ENCODE measurements at places on chromosomes 4 and X.

GRCh38 chrX:119477812-119478232 is 9.6 kb downstream of the SLC25A5 start:
- DNase-seq = no peak

DNA sequence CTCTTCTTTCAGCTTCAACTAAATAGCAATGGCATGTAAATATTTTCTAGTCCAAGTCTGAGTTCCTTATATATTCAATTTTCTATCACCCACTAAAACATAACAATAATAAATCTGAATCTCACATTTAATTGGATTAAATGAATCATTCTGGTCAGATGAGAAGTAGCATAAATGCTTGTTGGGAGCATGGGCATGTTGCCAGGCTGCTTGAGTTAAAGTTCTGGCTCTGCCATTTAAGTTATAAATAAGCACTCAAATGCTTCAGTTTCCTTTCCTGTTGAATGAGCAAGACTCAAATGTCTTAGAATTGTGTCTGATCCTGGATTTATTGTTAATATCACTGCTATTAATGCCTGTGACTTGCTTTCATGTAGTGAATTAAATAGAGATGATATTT is 496.3 kb downstream of the STPG2 start:
- no peak for DNase-seq

DNA sequence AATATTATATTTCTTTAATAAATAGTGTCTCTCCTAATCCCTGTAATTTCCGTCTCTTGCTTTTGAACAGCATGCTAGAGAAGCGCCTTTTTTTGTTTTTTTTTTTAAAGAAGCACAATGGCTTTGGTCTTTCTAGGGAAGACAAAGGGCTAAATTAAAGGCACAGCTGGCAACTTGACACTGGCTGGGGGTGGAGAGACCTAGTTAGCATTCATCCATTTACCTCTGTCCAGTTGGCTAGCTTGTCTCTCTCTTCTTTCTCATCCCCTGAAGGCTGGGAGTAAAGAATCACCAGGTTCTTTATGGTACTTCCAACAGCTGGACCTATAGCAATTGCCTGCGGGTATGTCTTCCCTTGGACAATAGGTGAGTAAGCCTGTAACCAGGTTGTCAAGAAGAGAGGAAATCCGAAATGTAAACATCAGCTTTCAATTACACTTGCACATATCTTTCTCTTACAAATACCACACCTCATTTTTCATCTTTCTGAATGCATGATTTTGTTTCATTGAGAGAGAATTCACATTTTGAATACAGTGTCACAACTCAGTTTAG is 178.4 kb upstream of the GPR101 start:
- DNase-seq = no peak

- no peak for DNase-seq
Measured at GRCh38 chr4:85531560-85532341, 56.8 kb downstream of the ARHGAP24 start.

DNA sequence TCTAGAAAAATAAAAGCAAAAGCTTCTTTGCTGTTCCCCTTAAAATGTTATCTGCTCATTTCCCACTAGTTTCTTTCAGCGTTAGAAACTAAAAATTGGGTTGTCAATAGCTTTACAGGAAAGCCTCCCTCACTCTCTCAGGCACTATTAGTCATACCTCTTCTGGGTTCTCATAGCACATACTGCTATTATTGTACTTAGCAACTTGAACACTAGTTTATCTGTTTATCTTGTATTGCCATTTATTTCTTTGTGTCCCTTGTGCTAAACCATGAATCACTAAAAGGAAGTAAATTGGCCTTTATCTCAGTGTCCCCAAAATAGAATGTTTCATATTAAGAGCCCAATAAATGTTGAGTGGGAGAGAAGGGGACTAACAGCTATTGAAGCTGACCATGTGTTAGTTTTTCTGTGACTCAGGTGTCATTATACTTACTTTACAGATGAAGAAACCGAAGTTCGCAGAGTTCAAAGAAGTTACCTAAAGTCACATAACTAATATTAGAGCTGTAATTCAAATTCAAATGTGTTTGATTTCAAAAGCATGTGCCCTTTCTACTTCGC is 124.8 kb upstream of the CITED1 start:
- no peak for DNase-seq

- DNase-seq = no peak
Measured at GRCh38 chrX:13891377-13892140, 74.7 kb upstream of the GPM6B start.

- DNase-seq = no peak
Measured at GRCh38 chrX:111520506-111520905, 9.1 kb downstream of the SERTM2 start.

- no peak for DNase-seq
Measured at GRCh38 chrX:123405231-123405630, 221.2 kb downstream of the GRIA3 start.

GRCh38 chr4:10706236-10706635 is 21.7 kb upstream of the CLNK start:
- DNase-seq = no peak

GRCh38 chr4:161133586-161134276 is 1030.1 kb downstream of the FSTL5 start:
- DNase-seq = no peak

- no peak for DNase-seq
Measured at GRCh38 chrX:131735127-131735526, 191.3 kb downstream of the OR13H1 start.

- DNase-seq = no peak
Measured at GRCh38 chr4:77197831-77198230, 40.8 kb downstream of the CCNG2 start.

DNA sequence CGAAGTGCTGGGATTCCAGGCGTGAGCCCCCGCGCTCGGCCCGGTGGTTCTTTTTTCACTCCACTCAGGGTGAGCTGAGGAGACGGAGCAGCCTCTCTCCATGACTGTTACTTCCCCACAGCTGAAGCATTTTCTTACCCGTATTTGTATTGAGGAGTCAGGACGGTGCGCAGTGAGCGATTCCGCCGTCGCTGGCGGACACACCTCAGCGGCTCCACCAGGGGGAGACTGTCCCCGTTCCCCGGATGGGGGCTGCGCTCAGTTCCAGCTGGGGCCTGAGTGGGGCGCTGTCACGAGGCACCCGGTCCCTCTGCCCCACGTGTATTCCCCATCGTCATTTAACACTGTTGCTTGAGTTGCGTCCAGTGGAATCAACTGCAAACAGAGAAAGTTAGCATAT is 844.0 kb upstream of the FRG1 start:
- no peak for DNase-seq

- no peak for DNase-seq
Measured at GRCh38 chr4:15006416-15007024, 4.2 kb downstream of the CPEB2 start.

GRCh38 chr4:11152684-11153083 is 276.0 kb downstream of the HS3ST1 start:
- no peak for DNase-seq

DNA sequence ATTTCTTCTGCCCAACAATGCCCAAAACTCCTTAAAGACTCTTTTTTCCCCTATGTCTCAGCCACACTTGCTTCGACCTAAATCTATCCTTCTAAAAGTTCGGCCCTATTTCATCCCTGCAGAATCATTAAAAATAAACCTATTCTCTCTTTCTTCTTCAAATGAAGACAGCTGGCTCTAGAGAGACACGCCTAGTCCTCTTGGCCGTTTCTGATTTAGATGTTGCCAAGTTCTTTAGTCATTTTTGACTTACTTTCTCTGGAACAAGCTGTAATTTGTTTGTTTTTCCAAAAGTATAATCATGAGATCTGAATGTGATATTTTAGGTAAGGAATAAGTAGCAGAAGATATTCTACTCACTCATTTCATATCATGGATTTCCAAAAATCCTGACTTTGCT is 211.6 kb downstream of the CENPC start:
- no peak for DNase-seq

GRCh38 chrX:139905051-139905450 is 27.8 kb downstream of the ATP11C start:
- DNase-seq = no peak

- DNase-seq = no peak
Measured at GRCh38 chrX:131923614-131924250, 99.4 kb upstream of the STK26 start.

GRCh38 chrX:31808357-31808756 is 736.5 kb upstream of the FTHL17 start:
- no peak for DNase-seq

DNA sequence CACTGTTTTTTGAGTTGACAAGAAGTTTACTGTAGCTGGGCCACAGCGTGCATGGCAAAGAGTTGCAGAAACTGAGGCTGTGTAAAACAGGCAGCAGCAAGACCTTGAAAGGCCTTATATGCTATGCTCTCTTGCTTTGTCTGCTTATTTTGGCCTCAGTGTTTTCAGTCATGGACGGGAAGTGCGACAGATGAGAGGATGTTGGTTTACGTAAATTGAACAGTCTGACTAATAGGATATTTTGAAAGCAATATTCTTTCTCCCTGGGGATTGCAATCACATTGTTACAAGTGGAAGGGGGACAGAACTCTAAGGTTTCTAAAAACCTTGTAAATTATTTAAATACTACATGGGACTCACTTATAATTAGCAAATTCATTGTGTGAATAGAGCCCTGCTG is 32.2 kb upstream of the MAGEA10 start:
- DNase-seq = no peak

DNA sequence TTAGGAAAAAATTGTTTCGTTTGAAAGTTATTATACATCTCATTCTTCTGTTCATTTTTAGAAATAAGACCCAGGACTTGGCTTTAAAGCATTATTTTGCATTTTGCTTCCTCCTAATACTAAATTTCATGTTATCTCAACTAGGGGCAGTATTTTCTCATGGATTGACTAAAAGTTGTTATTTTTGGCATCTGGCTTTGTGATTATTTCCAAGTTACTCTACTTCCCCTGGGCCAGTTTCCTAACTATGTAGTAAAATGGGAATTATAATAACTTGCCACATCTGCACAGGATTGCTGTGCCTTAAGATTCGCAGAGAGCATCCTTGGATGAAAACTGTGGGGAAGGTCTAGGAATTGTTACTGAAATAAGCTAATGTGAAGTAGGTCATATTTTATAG is 3.0 kb downstream of the RBPJ start:
- no peak for DNase-seq

DNA sequence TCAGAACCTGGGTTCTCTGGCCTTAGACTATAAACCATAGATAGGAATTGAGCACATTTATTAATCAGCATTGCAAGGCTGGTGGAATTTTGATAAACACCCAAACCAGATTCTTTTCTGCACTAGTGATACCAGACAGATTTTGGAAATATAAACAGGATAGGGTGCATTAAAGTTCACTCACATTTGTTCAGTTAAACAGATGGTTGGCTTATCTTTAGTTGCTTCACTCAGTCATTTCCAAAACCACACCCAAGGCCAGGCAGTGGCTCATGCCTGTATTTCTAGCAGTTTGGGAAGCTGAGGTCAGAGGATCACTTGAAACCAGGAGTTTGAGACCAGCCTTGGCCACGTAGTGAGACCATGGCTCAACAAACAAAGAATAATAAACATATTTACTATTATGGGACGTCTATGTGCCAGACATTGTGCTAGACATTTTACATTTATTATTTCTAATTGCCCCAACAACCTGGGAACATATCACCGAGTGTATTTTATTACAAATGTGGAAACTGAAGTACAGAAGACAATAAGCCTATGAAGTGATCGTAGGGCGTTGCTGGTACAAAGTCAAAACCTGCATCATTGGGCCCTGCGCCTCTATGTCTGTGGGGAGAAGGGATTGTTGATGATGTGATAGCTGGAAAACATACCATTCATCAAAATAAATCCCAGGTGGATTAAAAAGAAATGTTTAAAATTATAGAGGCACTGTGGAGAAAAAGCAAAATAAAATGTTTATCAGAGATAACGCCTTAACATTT is 15.0 kb downstream of the ADD1 start:
- DNase-seq = no peak

- DNase-seq = no peak
Measured at GRCh38 chr4:19850909-19851308, 400.8 kb upstream of the SLIT2 start.

DNA sequence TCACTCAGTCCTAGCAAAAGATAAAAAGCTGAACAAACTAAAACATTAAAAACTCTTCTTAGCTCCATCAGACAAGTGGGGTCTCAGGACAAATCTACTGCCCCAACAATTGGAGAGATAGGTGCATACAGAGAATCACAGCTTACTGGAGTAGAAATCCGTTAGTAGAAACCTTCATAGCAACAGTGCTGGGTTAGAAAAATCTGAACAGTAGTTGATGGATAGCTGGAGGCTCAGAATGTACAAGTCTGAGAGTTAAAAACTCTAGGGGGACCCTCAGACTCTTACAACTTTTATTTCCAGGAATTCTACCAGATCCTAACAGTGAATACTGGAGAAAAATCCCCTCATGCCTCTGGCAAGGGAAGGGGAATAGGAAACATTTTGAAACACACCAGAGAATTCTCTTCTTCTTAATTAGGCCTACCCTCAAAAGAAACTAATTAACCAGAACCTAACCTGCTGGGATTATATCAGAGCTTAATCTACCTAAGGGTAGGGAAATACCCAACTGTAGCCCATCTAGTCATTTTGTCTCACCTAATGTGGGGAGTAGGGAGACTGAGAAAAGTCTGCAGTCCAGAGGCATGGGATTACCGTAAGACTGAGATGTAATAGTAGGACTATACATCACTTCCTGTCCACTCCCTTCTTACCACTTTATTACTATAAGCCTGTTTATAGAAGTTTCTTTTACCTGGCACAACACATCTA is 165.0 kb upstream of the CTSO start:
- DNase-seq = no peak

DNA sequence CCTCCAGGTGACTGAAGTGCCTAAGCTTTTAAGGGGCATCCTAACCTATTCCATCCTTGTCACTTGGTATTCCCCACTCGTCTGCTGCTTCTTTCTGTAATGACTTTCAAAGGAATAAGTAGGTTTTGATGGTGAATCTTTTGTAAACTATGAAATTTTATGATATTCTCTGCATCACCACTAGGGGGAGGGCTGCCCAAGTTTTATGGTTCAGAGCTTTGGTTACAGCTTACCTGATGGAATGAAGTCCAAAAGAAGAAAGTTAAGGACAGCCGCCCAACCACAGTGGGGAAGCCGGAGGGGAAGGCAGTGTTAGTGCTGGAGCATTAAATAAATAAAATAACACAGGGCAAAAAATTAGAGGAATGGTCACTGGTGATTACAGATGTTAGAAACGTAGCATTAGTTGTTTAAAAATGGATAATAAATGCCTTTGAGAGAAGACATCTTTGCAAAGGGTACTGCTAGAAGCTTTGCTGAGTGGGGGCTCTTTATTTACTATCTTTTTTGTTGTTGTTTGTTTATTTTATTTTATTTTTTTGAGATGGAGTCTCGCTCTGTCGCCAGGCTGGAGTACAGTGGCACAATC is 204.9 kb downstream of the GBA3 start:
- DNase-seq = no peak

GRCh38 chr4:67198727-67199126 is 346.6 kb downstream of the CENPC start:
- DNase-seq = no peak

- no peak for DNase-seq
Measured at GRCh38 chr4:186020793-186021407, 48.1 kb upstream of the TLR3 start.

- DNase-seq = no peak
Measured at GRCh38 chrX:152937236-152937635, 39.4 kb downstream of the ZNF185 start.

GRCh38 chrX:101931136-101931487 is 715 bp downstream of the ZMAT1 start:
- no peak for DNase-seq

Data from vagina (tissue), 2 donors.